K562 (cell line): ENCODE measurements at places on chromosomes 1 and 21. TPM values are rescaled to one million over a fixed set of nuclear protein-coding genes. Genes with fewer than 3 reads are reported as not detected.

DNA sequence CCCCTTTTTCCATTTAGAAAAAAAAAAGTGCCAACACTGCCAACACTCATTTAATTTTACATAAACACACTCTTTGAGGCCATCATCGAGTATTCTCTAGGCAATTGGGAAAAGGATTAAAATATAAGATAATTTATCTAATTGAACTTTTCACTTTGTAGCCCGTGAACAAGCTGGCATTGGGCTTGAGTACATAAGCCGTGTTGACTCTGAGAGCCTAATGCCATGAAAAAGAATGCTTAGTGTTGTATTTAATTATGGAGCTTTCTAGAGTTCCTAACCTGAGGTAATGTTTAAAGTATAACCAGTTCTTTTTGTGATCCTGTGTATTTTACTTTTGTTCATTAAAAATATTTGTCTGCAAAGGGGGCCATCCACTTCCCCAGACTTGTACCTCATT, 193.8 kb downstream of the LYPLAL1 start:
- H3K36me3 ChIP-seq: no peaks in the 10 kb centered on the region
- no peak for DNase-seq
- no peaks in the 10 kb centered on the region for H3K4me1 ChIP-seq
- no peaks in the 10 kb centered on the region for H3K27me3 ChIP-seq
- no peak overlapping the region for H3K4me3 ChIP-seq

GRCh38 chr21:26717146-26717739, 128.0 kb downstream of the ADAMTS1 start:
- no peaks in the 10 kb centered on the region for H3K4me1 ChIP-seq
- peak; percentile 19 for DNase-seq
- no peaks in the 10 kb centered on the region for H3K27me3 ChIP-seq
- H3K4me3 ChIP-seq: no peak overlapping the region
- no peaks in the 10 kb centered on the region for H3K36me3 ChIP-seq
- H3K27ac ChIP-seq: no peak overlapping the region

- peak overlapping the region; percentile 75 for H3K4me3 ChIP-seq
- H3K4me1 ChIP-seq: peaks cover 14% of the 10 kb centered on the region; the same call in 2 of the 3 replicates
Observed at GRCh38 chr1:117370071-117370470, 2.8 kb downstream of the MAN1A2 start.

DNA sequence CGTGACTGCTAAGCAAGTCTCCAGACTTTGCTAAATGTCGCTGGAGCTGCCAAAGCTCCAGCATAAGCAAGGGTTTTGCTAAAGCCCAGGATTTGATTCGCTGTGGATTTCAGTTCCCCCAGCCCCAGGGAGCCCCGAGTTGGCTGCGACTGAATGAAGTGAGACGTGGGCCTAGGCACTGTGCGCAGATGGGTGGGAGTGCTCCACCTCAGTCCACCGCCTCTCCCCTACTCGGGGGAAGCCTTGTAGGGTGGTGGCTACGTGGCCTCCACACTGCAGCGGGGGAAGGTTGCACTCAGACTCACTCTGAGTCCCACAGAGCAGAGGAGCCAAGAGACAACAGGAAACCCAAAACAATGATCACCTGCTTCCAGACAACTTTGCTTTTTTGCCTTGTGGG, 397.8 kb upstream of the VAMP3 start:
- no peak overlapping the region for H3K4me3 ChIP-seq
- H3K36me3 ChIP-seq: no peaks in the 10 kb centered on the region
- no peak for DNase-seq
- peaks cover 25% of the 10 kb centered on the region for H3K27me3 ChIP-seq
- H3K27ac ChIP-seq: no peak overlapping the region

- no peak overlapping the region for H3K27ac ChIP-seq
- H3K4me1 ChIP-seq: no peaks in the 10 kb centered on the region
- H3K36me3 ChIP-seq: no peaks in the 10 kb centered on the region
- peaks cover 5% of the 10 kb centered on the region; the same call in 2 of the 3 replicates for H3K27me3 ChIP-seq
- DNase-seq: no peak
Observed at GRCh38 chr21:41656946-41657525, 109.8 kb downstream of the RIPK4 start.

DNA sequence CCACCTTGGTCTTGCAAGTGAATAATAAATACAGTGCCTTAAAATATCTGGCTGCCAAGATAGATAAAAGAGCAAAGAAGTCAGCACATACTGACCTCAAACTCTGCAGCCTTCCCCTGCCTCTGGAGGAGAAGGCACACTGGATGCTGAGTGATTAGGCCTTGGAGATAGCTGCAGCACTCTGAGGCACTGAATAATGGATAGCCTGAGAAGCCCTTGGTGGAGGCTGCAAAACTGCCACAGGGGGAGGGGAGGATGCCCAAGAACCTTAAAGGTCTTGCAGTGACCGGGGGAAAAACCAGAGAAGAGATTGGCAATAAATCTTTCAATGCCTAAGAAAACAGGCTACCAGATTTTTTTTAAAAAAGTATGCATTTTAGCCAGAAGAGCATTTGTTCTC, 167.4 kb upstream of the PRMT6 start:
- H3K4me3 ChIP-seq: no peak overlapping the region
- no peak for DNase-seq
- H3K36me3 ChIP-seq: no peaks in the 10 kb centered on the region
- no peaks in the 10 kb centered on the region for H3K27me3 ChIP-seq

DNA sequence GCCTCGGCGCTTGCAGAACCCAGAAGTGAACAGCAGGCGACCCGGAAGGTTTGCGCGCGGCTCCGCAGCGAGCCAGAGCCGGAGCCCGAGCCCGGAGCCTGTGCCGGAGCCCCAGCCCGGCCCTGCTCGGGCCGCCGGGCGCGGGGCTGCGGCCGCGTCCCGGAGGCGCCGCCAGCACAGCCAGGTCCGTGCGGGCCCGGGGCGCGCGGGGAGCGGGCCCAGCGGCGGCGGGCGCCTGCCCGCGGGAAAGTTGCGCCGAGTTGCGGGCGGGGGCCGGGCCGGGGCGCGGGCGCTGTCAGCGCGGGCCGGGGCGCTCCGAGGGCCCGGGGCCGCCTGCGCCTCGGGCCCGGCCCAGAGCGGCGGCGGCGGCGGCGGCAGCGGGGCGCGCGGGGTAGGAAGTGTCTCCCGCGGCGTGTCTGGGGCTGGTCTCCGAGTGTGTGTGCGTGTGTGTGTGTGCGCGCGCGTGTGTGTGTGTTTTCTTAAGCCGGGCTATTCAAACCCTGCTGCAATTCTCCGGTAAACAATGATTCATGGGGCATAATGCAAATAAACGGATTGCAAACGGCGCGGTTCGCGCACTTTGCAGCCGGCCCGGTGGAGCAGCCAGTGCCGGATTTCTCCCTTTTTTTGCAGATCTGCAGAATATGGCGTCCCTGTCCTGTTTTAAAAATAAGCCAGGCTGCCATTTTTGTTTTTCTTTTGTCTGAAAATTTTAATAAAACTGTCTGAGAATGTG, at the start of gene ZNF362:
Gene ZNF362 (plus strand): TSS at position 22 of the 736 bp plus-strand sequence. CDS start 14,083 bp downstream, outside the sequence.
- H3K4me3 ChIP-seq: peak within 1 kb of the TSS; percentile 40
- H3K27ac ChIP-seq: no peak within 1 kb of the TSS
- no peaks in the 10 kb centered on the region for H3K36me3 ChIP-seq
- H3K27me3 ChIP-seq: peaks cover 11% of the 10 kb centered on the region; the same call in 2 of the 3 replicates
- DNase-seq: peak; percentile 64

- H3K27ac ChIP-seq: no peak overlapping the region
- no peaks in the 10 kb centered on the region for H3K36me3 ChIP-seq
- peaks cover 21% of the 10 kb centered on the region; the same call in 2 of the 3 replicates for H3K27me3 ChIP-seq
- no peaks in the 10 kb centered on the region for H3K4me1 ChIP-seq
- DNase-seq: no peak
Observed at GRCh38 chr1:182641561-182641960, 37.4 kb upstream of the RGS16 start.

DNA sequence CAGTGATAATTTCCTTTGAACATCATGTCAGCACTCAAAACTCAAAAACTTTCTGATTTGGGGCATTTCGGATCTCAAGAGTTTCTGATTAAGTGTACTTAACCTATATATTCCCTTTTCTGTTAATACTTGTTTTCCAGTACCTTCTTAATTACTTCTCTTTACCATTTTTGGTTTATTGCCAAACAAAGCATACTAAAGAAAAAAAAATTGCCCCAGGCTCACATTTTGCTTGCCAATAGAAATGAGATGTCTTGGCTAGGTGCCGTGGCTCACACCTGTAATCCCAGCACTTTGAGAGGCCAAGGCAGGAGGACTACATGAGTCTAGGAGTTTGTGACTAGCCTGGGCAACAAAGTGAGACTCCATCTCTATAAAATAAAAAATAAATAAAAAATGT, 4.8 kb downstream of the PSMD4 start:
- no peak overlapping the region for H3K27ac ChIP-seq
- no peak overlapping the region for H3K4me3 ChIP-seq
- peaks cover 49% of the 10 kb centered on the region; the same call in 2 of the 3 replicates for H3K36me3 ChIP-seq

DNA sequence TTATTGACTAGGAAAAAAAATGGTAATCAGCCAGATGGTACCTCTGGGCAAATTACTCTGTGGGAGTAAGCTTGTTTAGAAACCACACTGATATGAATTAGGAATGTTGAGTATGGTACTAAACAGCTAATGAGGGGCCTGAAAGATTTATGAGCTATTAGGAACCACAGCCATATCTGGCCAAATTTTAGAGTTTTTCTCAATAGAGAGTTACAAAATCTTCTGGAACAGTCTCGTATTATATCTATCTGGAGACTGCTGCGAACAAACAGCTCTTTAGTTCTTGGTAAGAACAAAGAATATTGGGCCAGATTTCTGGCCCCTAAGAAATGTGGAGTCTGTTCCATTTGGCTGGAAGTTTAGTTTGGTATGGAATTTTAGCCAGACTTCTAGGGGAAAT, 4.9 kb upstream of the PODN start:
- H3K27ac ChIP-seq: no peak overlapping the region
- DNase-seq: no peak

GRCh38 chr1:198437332-198437731, 103.1 kb downstream of the ATP6V1G3 start:
- H3K4me1 ChIP-seq: no peaks in the 10 kb centered on the region; the same call in 2 of the 3 replicates
- DNase-seq: no peak
- H3K27me3 ChIP-seq: no peaks in the 10 kb centered on the region
- no peak overlapping the region for H3K4me3 ChIP-seq
- no peak overlapping the region for H3K27ac ChIP-seq

DNA sequence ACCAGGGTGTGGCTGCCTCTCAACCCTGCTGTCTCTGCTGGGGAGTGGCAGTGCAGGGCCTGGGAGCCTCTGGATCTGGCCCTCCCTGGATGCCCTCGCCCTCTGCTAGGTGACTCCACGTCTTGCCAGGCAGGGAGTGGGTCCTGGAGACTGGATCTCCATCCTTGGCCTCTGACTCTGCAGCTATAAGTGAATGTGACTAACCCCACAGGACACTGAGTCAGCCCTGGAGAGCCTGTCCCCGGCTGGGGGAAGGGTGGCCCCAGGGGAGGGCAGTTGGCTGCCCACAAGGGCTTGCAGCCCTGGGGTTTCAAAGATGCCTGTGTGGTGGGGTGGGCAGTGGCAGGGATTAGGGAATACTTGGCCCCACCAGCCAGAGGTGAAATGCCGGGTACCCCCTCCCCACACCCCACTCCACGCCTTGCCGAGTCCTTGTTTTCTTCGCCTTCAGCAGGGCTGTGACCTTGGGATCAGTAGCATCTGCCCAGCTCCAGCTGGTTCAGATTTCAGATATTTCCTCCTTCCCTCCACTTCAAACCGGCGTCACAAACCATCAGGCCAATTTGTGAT, 1.9 kb upstream of the MYBPH start:
- no peak overlapping the region for H3K27ac ChIP-seq
- no peak for DNase-seq
- H3K36me3 ChIP-seq: no peaks in the 10 kb centered on the region
- no peak overlapping the region for H3K4me3 ChIP-seq

DNA sequence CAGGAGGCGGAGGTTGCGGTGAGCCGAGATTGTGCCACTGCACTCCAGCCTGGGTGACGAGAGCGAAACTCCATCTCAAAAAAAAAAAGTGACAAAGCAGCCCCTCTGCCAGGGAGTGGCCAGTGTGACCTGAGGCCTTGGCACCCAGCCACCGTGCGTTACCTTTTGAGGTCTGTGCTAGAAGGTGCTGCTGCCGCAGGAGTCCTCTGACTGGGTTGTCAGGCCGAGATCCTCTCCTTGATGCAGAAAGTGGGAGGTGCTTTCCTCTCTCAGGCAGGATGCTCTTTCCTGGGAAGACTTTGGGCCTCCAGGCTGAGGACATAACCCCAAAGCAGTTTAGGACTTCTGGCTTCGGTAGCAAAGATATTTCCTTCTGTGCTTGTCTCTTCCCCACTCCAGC, 280.5 kb upstream of the VAMP3 start:
- H3K4me3 ChIP-seq: no peak overlapping the region
- H3K27me3 ChIP-seq: peaks cover 51% of the 10 kb centered on the region
- no peaks in the 10 kb centered on the region for H3K36me3 ChIP-seq

DNA sequence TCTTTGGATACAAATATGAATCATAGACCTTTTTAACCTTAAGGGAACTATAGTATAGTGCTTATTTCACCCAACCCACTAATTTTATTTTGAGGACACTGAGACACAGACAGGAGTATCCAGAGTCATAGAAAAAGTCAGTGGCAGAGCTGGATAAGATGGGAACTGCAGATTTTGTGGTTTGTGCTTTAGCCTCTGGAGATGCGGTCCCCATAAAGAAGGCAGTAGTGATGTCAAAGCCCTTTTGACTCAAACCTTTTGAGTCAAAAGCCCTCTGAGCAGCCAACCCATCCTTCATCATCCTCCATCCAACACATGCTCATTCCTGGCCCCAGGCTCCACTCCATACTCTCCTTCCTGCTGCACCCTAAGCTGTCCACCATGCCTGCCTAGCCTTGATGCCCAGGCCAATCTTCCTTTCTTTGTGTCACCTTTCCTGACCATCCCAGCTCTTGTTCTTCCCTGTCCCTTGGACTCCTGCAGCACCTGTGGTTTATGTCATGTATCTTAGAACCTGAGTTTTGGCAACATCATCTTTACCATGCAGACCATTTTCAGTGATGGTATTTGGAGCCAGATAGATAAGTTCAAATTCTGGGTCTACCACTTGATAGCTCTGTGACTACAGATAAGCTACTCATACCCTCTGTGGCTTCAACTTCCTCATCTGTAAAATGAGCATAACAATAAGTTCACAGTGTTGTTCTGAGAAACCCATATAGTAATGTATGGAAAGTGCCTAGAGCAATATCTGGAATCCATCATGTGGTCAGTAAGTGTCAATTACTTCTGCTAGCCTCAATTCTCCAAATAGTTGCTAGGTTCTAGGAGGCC, 20.1 kb downstream of the SLAMF1 start:
- H3K27ac ChIP-seq: no peak overlapping the region
- H3K27me3 ChIP-seq: no peaks in the 10 kb centered on the region
- H3K4me3 ChIP-seq: no peak overlapping the region

- no peaks in the 10 kb centered on the region for H3K36me3 ChIP-seq
- H3K4me3 ChIP-seq: no peak overlapping the region
- H3K4me1 ChIP-seq: no peaks in the 10 kb centered on the region
- H3K27ac ChIP-seq: no peak overlapping the region
- H3K27me3 ChIP-seq: no peaks in the 10 kb centered on the region
Observed at GRCh38 chr1:193406901-193407300, 220.5 kb upstream of the B3GALT2 start.

GRCh38 chr1:59316497-59317128, 19.7 kb downstream of the FGGY start:
- no peaks in the 10 kb centered on the region for H3K4me1 ChIP-seq
- no peaks in the 10 kb centered on the region for H3K27me3 ChIP-seq

INAVA gene
- total RNA-seq: 0.09 TPM in 1 of 2 replicates, not detected in the other

GUCA2B gene
- not detected in 2 replicates for total RNA-seq

CELA3B gene
- 3.1 and 3.8 TPM in 2 replicates for total RNA-seq

CD53 gene
- 68.2 and 79.5 TPM in 2 replicates for total RNA-seq

DVL1 gene
- 106 and 118 TPM in 2 replicates for total RNA-seq

LCE3E gene
- not detected in 2 replicates for total RNA-seq

LEFTY2 gene
- not detected in 2 replicates for total RNA-seq

EPHB2 gene
- total RNA-seq: not detected in 2 replicates
